ENCODE measurements at places on chromosomes 6 and 20.

- peak; percentile 76 for DNase-seq
Observed at GRCh38 chr20:62349556-62350097, 17.5 kb downstream of the LAMA5 start.

GRCh38 chr6:148324297-148324985 lies 18.2 kb upstream of the SASH1 start:
- no peak for DNase-seq

GRCh38 chr6:147999001-147999540 lies 343.6 kb upstream of the SASH1 start:
- DNase-seq: no peak

DNA sequence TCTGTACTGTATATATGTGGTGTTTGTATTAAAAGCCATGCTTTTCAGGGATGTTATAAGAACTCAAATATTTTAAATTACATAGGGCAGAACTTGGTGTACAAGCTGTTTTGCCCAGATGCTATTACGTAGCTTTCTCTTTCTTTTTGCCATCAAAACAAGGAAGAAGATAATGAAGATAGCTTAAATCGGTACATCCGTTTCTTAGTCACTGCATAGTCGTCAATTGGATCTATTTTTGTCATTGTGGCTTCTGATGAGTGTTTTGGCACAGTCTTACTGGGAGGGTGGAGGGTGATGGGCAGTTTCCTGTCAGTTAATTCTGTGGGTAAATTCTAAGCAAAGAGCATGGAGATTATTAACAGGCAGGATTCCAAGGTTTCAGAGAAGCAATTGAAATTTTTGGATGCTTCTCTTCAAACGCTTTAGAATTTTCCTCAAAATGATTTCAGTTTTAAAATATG lies 649.1 kb upstream of the GJE1 start:
- peak; percentile 36 for DNase-seq

- no peak for DNase-seq
Observed at GRCh38 chr6:30601815-30602641, 15.0 kb downstream of the PPP1R10 start.

DNA sequence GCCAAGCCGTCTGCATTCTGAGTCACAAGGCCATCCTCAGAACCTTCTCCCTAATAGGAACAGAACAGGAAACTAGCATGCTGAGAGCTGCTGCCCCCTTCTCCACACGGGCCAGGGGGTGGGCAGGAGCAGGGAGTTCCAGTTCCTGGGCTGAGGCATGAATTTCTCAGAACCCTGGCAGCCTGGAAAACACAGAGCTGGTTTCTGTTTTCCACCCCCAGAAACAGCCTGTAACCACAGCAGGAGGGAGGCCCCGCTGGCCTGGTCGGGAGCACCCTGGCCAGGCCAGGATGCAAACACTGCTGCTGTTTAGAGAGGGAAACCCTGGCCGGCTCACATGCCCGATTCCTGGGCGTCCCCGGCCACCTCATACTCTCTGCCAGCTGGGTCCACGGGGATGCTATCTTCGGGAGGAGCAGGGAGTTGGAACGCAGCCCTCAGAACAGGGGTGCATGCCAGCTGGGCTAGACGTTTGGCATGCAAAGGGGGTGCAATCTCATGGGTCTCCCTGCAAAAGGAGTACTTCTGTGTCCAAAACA lies 130.1 kb downstream of the NFATC2 start:
- DNase-seq: no peak

- no peak for DNase-seq
Observed at GRCh38 chr20:59575653-59576052, 28.7 kb upstream of the PHACTR3 start.

GRCh38 chr6:152673236-152673635 lies 24.5 kb upstream of the MYCT1 start:
- DNase-seq: no peak

GRCh38 chr6:131937226-131937625 lies 13.9 kb downstream of the CCN2 start:
- no peak for DNase-seq

- DNase-seq: no peak
Observed at GRCh38 chr20:63205896-63206295, 10.0 kb downstream of the YTHDF1 start.

- DNase-seq: peak; percentile 17
Observed at GRCh38 chr6:156848533-156848932, 71.4 kb downstream of the ARID1B start.

DNA sequence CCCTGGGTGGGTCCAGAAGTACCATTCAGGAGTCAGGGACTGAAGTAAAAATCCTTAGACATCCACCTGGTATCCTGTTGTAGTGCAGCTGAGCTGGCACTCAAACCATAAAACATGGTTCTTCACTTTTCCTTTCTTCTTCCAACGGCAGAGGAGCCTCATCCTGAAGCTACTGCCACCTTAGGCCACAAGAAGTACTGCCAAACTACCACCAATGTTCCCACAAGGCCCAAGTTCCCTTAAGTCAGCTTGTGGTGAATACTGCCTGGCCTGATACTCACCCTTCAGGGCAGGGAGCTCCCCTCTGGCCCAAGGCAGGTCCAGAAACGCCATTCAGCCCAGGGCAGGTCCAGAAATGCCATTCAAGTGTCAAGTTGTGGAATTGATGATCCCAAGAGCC lies 1053.4 kb upstream of the CITED2 start:
- DNase-seq: no peak

GRCh38 chr20:41167118-41167470 lies 29.8 kb downstream of the PLCG1 start:
- no peak for DNase-seq

- DNase-seq: peak; percentile 63
Observed at GRCh38 chr20:4076671-4077070, 61.3 kb upstream of the RNF24 start.

GRCh38 chr6:148507774-148508173 lies 165.1 kb downstream of the SASH1 start:
- no peak for DNase-seq

GRCh38 chr6:165931675-165932074 lies 236.0 kb downstream of the TBXT start:
- no peak for DNase-seq

DNA sequence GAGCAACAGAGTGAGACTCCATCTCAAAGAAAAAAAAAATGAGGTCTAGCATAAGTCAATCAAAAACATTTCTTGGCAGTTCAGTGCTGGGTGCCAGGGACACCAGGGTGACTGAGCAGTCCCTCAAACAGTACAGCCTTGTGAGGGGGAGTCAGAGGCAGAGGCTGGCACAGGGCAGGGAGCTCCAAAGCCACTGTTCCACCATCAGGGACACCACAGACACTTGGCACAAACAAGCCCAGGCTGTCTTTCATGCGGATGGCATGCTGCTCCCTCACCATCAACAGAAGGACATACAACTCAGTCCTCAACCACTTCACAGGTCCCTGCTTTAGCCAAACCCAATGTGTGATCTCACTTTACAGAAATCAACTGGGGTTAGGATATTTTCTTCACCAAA lies 36.0 kb upstream of the GRM4 start:
- no peak for DNase-seq

GRCh38 chr6:35788423-35788982 lies 7.7 kb downstream of the CLPSL1 start:
- no peak for DNase-seq

DNA sequence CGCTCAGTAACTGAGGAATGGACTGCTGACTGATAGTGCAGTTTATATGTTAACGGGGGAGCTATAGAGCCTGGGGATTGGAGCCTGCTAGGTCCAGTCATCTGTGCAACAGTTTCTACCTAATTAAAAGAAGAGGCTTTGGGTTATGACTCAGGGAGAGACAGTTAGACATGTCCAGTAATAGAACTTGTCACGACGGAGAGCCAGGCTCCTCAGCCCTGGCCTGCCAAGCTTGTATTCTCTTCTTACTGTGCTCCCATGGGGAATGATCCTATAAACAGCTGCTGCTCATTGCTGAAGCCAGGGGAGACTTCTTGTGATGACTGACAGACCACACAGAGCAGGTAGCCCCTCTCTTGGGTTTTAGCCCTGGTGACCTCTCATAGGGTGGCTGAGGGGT lies 69.3 kb downstream of the SYNJ2 start:
- no peak for DNase-seq

DNA sequence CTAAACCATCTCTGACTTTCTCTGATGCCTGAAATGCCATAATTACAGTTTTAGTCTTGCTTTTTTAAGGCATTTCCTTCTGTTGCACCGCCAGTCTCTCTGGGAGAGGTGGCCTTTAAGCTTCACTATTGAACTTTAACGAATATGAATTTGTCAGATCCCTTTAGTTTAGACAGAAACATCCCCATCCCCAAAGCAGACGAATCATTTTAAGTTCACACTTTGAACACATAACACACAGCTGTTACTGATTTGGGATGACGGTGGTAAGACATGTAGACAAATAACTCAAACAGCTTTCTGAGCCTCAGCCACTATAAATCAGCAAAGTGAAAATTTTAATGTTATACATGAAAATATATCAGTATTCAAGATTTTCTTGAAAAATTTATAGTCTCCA lies 7.2 kb upstream of the IPCEF1 start:
- no peak for DNase-seq

GRCh38 chr6:162258647-162259046 lies 468.9 kb downstream of the PRKN start:
- no peak for DNase-seq

GRCh38 chr6:126131246-126131645 lies 144.9 kb downstream of the TRMT11 start:
- no peak for DNase-seq

GRCh38 chr20:57198132-57199072 lies 68.0 kb downstream of the BMP7 start:
- peak; percentile 96 for DNase-seq

DNA sequence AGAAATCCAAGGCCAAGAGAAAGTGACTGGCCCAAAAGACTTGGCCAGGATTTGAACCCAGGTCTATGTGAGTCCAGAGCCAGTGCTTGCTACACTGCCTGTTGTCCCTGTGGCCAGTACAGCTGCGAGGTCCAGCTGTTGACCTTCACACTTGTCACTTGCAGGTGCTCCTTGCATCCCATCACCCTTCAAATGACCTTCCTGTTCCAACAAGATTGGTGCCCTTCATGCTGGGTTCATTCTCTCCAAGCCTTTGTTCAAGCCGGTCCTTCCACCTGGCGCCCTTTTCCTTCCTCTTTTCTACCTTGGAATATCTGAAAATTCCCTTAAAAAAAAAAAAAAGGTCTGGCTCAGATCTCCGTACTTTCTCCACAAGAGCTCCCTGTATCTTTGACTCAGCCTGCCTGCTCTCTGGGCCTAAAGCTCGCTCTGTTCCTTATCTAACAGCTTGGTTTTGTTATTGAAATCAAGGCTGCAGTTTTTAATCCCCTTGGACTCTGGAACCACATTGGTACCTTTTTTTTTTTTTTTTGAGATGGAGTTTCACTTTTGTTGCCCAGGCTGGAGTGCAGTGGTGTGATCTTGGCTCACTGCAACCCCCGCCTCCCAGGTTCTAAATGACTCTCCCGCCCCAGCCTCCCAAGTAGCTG lies 22.2 kb upstream of the MRPS18A start:
- DNase-seq: no peak

Measured in urothelium cell line (cell line).